ENCODE measurements at places on chromosomes 7 and 10.

- DNase-seq, result no peak
These were observed 77.2 kb downstream of the CH25H start for GRCh38 chr10:89129911-89130310.

- no peak for DNase-seq
These were observed 29.0 kb upstream of the WDFY4 start for GRCh38 chr10:48655411-48656240.

DNA sequence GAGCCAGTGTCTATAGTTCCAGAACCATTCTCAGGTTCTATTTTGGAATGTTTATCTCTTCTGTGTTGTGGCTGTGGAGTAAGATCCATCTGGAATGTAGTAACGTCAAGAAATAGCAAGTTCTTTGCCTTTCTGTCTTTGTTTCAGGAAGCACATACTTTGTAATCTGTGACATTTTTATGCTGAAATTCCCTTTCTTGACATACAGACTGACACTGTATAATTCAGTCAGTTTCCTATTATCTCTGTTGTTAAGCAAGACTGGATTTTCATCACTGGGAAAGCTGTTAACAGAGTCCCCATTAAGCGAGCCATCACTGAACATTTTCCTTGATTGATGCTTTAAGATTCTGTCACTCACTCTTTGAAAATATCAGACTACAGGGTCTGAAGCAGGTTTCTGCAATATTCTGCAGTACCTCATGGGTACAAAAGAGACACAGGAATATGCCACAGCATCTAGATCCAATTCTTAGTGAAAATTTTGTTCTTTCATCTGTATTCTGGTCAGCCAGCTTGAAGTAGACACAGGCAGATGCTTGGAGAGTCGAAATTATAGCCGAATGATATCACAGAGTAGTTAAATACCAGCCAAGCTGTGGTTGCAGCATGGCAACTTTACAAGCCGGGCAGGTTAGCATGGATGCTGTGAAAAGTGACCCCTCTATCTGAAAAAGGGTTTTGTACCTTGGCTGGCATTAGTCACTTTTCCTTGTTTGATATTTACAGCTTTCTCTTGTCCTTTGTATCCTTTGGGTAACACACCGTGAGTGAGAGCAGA lies 62.6 kb downstream of the CACNB2 start:
- DNase-seq, result no peak

- DNase-seq, result peak; percentile 24
These were observed 718 bp upstream of the UMAD1 start for GRCh38 chr7:7639847-7640220.

GRCh38 chr7:39459636-39460035 lies 106.6 kb upstream of the YAE1 start:
- no peak for DNase-seq

DNA sequence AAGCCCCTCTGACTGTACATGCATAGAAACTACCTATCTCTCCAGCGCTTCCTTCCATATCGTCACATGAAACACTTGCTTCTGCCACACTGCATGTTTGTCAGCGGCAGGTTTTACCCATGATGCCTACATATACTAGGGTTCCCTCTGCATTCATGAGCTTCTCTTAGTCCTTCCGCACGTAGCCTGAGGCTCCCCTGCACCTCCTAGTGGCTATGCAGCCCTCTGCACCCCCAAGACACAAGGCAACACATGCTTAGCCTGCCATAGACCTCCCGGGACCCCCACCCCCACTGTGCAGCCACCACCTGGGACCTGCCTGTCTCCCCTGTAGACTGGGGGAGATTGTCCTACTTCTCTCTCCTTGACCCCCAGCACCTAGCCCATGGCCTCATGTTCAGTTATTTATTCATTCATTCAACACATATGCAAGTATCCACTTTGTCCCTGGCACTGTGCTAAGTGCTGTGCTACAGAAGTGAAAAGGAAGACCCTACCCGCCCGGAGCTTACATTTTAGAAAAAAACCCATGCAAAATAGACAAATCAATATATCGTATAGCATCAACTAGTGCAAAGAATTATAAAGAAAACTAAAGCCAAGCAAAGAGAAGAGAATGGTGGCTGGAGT lies 23.5 kb downstream of the TMEM273 start:
- DNase-seq, result peak; percentile 25

DNA sequence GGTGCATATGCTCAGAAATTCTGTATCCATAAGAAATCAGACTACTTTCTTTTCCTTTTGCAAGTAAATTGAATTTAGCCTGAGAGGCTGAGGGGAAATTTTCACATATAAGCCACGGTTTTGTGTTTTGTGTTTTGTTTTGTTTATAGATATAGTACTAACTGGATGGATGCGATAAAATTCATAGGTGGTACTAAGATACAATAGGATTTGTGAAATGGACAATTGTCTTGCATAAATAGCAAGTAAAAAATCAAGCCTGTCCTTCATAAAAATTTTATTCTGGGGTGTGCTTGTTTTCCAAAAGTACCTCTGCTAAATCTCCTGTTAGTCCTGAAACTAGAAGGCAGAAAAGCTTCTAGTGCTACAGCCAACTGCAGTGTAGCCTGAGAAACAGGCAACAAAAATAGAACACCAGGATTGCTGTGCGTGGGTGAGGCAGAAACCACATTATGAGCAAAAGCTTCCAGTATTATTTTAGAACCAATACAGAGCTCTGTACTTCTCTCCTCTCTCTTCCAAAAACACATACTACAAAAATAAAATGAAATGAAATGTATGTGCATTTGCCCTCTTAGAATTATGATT lies 634 bp upstream of the HDAC9 start:
- DNase-seq, result no peak

DNA sequence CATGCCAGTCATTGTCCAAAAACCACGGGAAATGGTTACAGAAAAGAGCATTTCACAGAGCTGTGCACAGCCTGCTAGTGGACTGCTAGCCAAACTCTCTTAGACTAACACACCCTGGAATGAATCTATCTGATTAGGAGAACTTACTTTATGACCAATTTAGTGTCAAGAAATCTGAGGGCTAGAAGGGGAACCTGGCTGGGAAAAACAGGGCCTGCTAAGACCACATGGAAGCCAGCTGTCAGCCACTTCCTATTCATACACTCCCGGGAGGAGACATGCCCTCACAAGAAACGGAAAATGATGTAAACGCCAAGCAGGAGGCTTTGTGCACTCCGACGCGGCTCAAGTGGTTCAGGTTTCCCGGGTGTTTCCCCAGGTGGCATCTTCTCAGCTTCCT lies 54.8 kb downstream of the MPP7 start:
- no peak for DNase-seq

GRCh38 chr10:72692744-72692993 lies 726 bp downstream of the MCU start:
- DNase-seq, result no peak

- no peak for DNase-seq
These were observed 107.5 kb downstream of the INSYN2A start for GRCh38 chr10:127088908-127089307.

- DNase-seq, result no peak
These were observed 345.6 kb downstream of the GPAM start for GRCh38 chr10:111837985-111838384.

DNA sequence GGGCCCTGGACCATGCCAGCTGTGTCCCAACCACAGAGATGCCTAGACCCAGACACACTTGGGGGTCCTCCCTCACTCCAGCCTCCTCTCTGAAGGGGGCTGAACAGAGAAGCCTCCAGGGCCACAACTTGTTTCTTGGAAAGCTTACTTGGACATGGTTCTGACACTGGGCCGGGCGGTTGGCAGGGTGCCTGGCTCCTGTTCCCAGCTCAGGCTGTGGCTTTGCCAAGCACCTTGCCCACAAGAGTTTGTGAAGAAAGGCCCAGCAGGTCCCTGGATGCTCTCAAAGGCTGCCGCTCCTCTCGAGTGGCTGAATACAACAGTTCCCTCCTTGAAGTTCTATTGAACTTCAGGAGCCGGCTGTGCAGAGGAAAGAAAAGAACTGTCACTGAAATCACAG lies 181.6 kb downstream of the PTPN20 start:
- DNase-seq, result no peak

GRCh38 chr10:87089746-87090145 lies 4.9 kb downstream of the GLUD1 start:
- no peak for DNase-seq

- no peak for DNase-seq
These were observed 90.5 kb upstream of the PAX2 start for GRCh38 chr10:100654782-100655325.

DNA sequence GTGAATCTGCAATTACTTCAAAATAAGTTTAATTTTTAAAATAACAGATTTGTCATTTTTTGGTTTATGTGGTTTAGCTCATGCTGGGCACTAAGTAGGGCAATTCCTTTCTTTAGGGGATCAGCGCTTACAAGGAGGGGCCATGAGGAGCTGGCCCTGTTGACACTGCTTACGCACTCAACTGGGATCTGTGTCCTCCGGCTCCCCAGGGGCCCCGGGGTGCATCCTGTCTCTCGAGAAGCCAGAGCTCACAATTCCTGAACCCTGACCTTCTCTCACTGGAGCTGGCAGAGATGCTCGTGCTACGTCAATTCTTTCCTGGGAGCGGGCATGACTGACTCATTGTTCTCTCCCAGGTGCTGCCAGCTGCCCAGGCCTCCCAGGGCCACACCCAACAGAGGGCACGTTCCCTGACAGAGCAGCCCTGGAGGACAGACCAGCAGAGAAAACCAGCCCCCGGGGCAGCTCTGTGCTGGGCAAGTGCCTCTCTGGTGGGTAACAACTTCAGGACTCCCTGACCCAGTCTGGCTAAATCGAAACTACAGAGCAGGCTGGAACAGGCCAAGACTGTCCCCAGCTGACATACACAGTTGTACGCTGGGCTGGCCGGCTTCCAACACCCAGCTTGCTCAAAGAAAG lies 36.8 kb downstream of the CTBP2 start:
- DNase-seq, result no peak

DNA sequence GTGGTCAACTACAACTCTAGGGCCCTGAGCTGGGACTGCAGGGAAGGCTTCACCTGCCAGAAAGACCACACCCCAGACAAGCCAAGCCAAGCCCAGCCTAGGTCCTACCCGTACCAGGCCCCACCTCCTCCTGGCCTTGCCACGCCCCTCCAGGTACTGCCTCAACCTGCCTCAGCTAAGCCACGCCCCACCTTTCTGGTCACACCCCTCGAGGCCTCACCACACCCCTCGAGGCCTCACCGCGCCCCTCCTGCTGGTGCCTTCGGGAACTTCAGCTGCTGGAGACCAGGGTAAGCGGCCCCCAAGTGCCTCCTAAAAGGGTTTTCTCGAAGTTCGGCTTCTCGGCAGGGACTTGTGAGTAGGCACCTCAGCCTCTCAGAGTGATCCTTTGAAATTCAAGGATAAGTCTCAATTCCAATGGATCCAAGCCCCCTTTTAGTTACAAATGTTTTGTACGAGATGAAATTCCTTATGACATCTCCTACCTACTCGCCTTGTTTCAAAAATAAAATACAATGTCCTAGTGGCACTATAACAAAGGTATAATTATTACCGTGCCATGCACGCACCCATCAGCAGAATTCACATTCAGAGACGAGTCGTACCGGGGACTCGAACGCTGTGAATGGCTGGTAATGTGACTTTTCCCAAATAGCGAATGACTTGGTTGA lies 171.2 kb downstream of the ARHGAP21 start:
- DNase-seq, result peak; percentile 7

DNA sequence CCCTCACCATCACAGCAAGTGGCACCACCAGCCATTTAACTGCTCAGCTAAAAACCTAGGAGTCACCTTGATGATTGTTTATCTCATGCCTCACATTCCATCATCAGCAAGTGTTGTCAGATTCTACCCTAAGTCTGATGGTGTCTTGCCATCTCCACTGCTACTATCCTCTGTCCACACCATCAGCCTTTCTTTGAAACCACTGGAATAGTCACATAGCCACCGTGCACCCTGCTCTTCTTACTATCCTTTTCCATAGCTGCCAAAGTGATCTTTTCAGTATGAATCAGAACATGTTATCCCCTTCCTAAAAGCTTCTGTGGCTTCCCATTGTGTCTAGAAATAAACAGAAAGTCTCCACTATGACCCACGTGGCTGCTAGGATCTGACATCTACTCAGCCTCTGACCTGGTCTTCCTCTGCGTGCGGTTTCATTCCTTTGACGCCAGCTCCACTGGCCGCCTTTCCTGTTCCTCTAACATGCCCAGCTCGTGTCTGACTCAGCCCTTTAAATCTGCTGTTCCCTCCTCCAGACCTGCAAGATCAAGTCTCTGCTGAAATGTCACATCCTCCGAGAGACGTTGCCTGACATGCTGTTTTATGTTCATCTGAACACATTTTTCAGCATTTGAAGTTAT lies 16.5 kb upstream of the CHN2 start:
- DNase-seq, result no peak

GRCh38 chr10:85008488-85009184 lies 680.2 kb downstream of the CCSER2 start:
- no peak for DNase-seq

- DNase-seq, result no peak
These were observed 36.5 kb downstream of the STK17A start for GRCh38 chr7:43619213-43620012.

- no peak for DNase-seq
These were observed 50.5 kb upstream of the GPR141 start for GRCh38 chr7:37633048-37633447.

DNA sequence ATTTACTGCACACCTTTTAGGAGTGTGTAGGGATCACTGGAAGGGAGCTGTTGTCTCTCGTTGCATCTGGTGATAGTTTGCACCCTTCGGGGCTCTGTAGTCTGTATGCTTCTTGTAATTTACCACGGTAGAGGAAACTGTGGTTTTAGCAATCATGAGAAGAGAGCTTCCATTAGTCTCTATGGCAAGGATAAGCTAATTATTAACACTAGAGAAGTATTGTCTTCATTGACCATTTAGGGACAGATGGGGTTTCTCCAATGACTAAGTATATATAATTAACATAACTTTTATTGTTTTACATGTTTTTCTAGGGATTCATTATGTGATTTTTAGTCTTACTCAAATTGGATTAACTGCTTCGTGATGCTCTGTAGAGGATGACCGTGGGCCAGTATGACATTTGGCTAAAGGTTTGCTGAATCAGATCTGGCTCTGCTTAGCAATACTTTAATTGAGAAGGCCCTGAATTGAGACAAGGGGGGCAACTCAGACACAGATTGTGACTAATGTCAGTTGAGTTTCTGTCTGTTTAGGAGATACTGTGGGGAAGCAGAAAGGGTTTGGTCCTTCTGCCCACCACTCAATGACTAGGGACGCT lies 8.7 kb downstream of the SLC18A2 start:
- DNase-seq, result no peak

DNA sequence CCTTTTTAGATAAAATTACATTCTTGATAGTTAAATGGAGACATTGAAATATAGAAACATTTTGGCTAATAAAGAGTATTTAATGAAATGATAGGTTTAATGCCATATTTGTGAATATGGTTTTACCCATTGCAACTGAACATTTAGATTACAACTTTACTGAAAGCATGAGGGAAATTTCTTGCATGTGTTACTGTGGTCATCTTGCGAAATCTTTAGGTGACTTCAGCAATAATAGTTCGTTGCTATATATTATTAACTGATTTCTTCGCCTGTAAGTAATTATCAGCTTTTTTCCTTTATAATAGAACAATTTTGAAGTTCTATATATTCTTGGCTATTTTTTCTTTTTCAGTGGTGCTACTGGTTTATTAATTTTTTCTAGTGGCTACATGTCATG lies 83.2 kb downstream of the MLLT10 start:
- no peak for DNase-seq

GRCh38 chr10:71247414-71247705 lies 35.0 kb downstream of the UNC5B start:
- no peak for DNase-seq

- no peak for DNase-seq
These were observed 234.3 kb downstream of the COBL start for GRCh38 chr7:51082096-51082840.

- peak; percentile 35 for DNase-seq
These were observed 103.6 kb downstream of the SMURF1 start for GRCh38 chr7:99040104-99040958.

Data from stimulated activated CD8-positive, alpha-beta memory T cell treated with anti-CD3 and anti-CD28 coated beads, Interleukin-4, amount 100 ng/mL, for 24 hours (primary cell).